NCI-H1048 (cell line): ENCODE measurements at places on chromosomes 1 and 21.

DNA sequence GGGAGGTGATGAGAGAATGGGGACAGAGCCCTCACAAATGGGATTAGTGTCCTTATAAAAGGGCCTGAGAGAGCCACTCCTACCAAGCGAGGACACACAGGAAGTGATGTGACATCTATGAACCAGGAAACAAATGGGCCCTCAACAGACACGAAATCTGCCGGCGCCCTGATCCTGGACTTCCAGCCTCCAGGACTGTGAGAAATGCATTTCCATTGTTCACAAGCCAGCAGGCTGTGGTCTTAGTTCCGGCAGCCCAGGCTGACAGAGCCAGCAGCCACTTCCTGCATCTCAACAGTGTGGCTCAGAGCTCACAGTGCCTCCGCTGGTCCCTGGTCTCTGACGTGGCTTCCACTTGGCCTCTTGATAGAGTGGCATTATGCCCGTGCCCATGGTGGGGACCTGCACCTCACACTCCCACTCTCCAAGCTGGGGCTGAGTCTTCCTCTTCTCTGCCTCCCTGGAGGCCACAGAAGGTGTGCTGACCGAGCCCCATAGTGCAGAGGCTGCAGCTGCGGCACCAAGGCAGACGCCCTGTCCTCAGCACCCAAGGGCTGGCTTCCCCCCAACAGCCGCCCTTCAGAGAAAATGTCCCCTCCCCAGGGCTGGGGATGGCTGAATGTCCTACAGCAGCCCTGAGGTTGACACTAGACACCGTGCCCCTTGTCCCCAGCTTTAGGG, 44.9 kb downstream of the ACOT7 start:
- DNase-seq: no peak

- no peak for DNase-seq
Observed at GRCh38 chr1:215198021-215198420, 115.5 kb downstream of the KCNK2 start.

DNA sequence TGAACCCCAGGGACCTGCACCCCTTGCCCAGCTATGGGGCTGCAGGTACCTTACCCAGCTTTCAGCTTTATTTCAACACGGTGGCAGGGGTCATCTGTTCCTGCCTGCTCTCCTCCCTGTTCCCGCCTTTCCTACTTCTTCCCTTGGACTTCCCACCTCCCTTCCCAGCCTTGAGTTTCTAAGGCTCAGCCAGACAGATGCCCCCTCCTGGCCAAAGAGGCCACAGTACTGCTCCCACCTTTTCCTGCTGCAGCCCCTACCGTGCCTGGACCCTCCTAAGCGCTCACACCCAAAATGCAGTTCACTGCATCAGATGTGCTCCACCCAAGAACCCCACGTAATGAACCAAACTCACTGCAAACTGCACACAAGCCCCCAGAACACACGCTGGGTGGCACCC, 7.7 kb downstream of the NOC2L start:
- DNase-seq: no peak

DNA sequence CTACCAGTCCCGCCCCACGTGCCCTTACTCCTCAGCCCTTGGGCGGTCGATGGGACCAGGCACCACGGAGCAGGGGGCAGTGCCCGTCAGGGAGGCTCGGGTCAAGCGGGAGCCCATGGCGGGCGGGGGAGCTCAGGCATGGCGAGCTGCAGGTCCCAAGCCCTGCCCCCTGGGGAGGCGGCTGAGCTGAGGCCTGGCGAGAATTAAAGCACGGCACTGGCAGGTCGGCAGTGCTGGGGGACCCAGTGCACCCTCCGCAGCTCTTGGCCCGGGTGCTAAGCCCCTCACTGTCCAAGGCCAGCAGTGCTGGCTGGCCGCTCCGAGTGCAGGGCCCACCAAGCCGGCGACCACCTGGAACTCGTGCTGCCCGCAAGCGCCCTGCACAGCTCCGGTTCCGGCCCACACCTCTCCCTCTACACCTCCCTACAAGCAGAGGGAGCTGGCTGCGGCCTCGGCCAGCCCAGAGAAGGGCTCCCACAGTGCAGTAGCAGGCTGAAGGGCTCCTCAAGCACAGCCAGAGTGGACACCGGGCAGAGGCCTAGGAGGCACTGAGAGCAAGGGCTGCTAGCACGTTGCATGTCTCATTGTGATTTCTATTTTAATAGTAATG, 166.8 kb upstream of the FMN2 start:
- no peak for DNase-seq

GRCh38 chr1:110188035-110188618, 22.0 kb upstream of the KCNC4 start:
- no peak for DNase-seq

GRCh38 chr1:31662463-31662862, 17.8 kb upstream of the PEF1 start:
- DNase-seq: no peak
